ENCODE measurements at places on chromosomes 2 and 18.

GRCh38 chr2:234116010-234116409, 65.5 kb downstream of the SPP2 start:
- no peak for DNase-seq

DNA sequence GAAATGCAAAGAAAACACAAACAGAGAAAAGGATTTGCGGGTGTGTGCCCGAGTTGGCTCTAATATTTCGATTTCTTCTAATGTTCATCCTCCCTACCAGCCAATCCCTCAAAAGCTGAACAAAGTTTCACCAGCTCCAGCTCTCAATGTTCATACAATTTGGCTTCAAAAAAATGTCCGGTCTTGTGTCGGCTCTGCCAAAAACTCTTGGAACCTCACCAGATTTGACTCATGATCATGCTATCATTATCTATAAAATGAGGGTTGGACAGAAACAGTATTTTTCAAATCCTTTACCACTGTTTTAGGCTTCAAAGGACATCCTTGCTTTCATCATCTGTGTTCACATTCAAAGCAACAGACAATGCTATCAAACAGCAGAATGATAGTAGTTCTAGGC, 88.2 kb downstream of the CRACDL start:
- no peak for DNase-seq

DNA sequence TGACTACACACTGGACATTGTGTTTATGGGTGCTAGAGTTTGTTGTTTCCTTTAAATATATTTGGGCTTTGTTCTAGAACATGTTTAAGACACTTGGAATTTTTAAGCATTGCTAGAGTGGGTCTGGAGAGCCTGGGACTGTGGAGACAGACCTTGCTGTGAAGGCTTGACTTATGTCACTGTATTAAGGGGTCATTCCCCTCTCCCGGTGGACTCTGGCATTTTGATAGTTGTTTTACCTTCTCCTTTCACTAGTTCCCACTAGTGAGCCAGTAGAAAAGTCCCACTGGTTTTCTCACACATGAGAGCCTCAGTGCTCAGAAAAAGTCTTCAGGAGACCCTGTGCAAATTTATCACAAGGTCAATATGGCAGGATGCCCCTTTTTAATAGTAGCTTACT, 18.6 kb downstream of the ADNP2 start:
- no peak for DNase-seq

GRCh38 chr18:39620551-39621168, 2055.1 kb upstream of the CELF4 start:
- DNase-seq, result no peak

DNA sequence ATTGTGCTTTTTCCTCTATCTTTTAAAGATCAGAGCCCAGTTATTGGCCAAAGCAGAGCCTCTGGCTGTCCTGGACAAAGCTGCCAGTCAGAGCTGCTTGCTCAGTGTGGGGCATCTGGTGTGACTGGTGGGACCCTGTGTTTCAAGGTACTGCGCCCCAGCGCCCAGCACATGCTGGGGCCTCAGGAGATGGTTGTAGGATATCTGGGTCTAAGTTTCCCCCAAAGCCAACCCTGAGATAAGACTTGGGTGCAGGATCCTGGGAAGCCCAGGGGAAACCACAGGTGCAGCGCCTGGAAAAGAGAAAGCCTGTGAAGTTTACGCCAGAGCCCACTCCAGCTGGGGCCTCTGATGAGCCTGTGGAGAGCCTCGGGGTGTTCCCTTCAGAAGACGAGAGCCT, 117.7 kb downstream of the RPIA start:
- no peak for DNase-seq

DNA sequence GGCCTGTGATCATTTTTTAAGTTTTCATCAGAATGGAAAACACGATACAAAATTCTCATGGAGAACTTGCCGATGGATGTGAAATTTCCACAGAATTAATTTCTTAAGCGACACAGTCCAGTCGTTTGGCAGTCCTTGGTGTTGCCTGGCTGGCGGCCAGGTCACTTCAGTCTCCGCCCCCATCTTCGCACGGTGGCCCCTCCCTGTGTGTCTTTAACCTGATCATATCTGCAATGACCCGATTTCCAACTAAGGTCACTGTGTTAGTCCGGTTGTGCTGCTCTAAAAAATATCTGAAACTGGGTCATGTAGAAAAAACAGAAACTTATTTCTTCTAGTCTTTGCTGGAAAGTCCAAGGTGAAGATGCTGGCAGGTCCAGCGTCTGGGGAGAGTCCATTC, 44.5 kb upstream of the COPS8 start:
- DNase-seq, result no peak
